A549 treated with ZK216348 at 1 μM for 4 hours (cell line): ENCODE measurements at places on chromosomes 11 and 22. TPM values are rescaled to one million over a fixed set of nuclear protein-coding genes. Genes with fewer than 3 reads are reported as not detected.

Gene HTR3A
- not detected in 5 replicates for total RNA-seq

Gene AMOTL1
- total RNA-seq = 5.4 to 8.7 TPM (median 7.9 TPM) in 5 replicates

Gene RIMBP3B
- 0.19 to 0.67 TPM (median 0.42 TPM) in 5 replicates for total RNA-seq

Gene TPBGL
- total RNA-seq = 0.15 to 0.36 TPM (median 0.28 TPM) in 5 replicates

Gene KLHL22
- total RNA-seq = 8.0 to 10.7 TPM (median 9.2 TPM) in 5 replicates

Gene HIRA
- 19.9 to 25.3 TPM (median 23.5 TPM) in 5 replicates for total RNA-seq

Gene PGR
- not detected in 5 replicates for total RNA-seq

Gene SLC6A5
- not detected in 5 replicates for total RNA-seq

Gene SLC22A12
- not detected in 5 replicates for total RNA-seq

Gene KCNQ1OT1
- total RNA-seq = 0.04 to 0.07 TPM (median 0.06 TPM) in 5 replicates

Gene MAPK11
- 3.8 to 7.8 TPM (median 6.5 TPM) in 5 replicates for total RNA-seq

Gene ST14
- total RNA-seq = 0.09 to 0.53 TPM (median 0.27 TPM) in 5 replicates

Gene PTGDR2
- 0.06 to 0.09 TPM in 2 of 5 replicates, not detected in the others for total RNA-seq

Gene KRTAP5-8
- total RNA-seq = not detected in 5 replicates

Gene SDHAF2
- total RNA-seq = 37.5 to 46.1 TPM (median 43.3 TPM) in 5 replicates

Gene SPON1
- not detected in 5 replicates for total RNA-seq

Gene OR6T1
- not detected in 5 replicates for total RNA-seq

Gene MUC6
- 0.30 TPM in 1 of 5 replicates, not detected in the others for total RNA-seq

Gene HIC2
- 1.9 to 3.2 TPM (median 2.9 TPM) in 5 replicates for total RNA-seq

Gene PDXP
- 13.5 to 19.2 TPM (median 18.0 TPM) in 5 replicates for total RNA-seq

Gene GAS2
- total RNA-seq = 0.75 to 1.1 TPM (median 1.0 TPM) in 5 replicates

Gene CD3G
- not detected in 5 replicates for total RNA-seq

Gene TSPAN32
- total RNA-seq = not detected in 5 replicates

Gene CSNK2A3
- 1.8 to 2.8 TPM (median 1.9 TPM) in 5 replicates for total RNA-seq

Gene CD82
- total RNA-seq = 4.6 to 8.4 TPM (median 6.2 TPM) in 5 replicates

Gene ACTN3
- 0.15 TPM in 1 of 5 replicates, not detected in the others for total RNA-seq

Gene C11orf91
- 0.59 to 4.0 TPM (median 1.0 TPM) in 5 replicates for total RNA-seq

Gene PRG3
- not detected in 5 replicates for total RNA-seq

Gene OSBP2
- total RNA-seq = 7.9 to 13.0 TPM (median 10.7 TPM) in 5 replicates

Gene OR52J3
- not detected in 5 replicates for total RNA-seq

Gene SCYL1
- total RNA-seq = 35.8 to 64.9 TPM (median 61.7 TPM) in 5 replicates

Gene WNT11
- total RNA-seq = 0.75 to 2.1 TPM (median 1.5 TPM) in 5 replicates

Gene OR52E8
- not detected in 5 replicates for total RNA-seq

Gene TST
- total RNA-seq = 34.3 to 66.5 TPM (median 58.4 TPM) in 5 replicates

Gene HYOU1
- total RNA-seq = 34.1 to 54.5 TPM (median 50.5 TPM) in 5 replicates

Gene PDE3B
- total RNA-seq = 1.3 to 2.7 TPM (median 2.4 TPM) in 5 replicates

Gene ART1
- total RNA-seq = not detected in 5 replicates

Gene BAIAP2L2
- total RNA-seq = 4.8 to 7.5 TPM (median 5.9 TPM) in 5 replicates

Gene NPAS4
- not detected in 5 replicates for total RNA-seq

Gene KCNK4
- 0.12 to 0.21 TPM (median 0.20 TPM) in 3 of 5 replicates, not detected in the others for total RNA-seq
